ENCODE measurements at places on chromosomes 7 and 10.

DNA sequence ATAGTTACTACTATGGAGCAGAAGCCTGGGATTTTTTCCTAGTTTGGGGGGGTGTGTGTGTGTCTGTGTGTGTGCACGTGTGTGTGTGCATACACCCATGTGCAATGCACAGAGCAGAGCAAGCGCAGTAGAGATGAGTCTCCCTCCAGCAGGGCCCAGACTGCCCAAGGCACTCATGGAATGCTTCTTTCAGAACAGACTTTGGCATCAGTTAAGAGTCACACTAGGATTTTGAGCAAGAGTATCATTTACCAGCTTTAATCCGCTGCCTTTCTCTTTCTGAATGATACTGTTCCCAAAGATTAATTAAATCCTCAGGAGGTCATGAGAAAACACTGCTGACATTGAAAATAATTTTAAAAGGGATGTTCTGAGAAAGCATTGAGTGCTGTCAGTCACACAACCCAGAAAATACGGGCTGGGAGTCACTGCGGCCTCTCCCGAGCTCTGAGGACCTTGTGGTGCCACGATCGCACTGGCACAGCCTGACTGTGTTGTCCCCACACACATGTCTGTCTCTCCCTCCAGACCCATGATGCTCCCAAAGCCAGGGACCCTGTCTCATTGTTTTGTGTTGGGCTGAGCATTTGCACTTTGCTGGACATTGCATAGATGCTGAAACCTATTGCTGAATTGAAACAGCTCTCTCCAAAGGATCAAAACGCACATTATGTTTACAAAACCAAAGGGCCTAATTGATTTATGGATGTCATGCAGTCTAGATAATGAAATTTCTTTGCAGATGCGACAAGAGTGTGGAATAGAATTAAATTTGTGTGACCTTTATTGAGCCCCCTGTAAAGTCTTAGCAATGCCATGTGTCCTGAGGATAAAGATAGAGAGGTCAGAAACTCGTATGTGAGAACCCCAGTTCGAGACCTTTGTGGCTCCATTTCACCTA lies 54.7 kb upstream of the FIGNL1 start:
- DNase-seq, result no peak

DNA sequence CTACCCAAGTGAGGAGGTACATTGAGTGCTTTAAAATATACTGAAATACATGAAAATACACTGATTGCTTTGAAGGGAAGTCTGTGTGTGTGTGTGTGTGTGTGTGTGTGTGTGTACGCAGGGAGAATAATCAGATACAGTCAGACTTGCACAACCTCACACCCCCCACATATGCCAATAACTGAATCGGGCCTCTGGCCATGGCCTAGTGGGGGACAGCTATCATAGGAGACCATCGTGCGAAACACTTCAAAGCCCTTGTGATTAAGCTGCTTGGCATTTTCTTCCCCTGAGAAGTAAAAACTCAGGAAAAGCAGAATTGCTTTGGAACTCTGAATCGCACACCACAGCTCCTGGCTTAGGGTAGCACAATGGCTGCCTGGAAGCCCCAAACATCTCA lies 135.1 kb downstream of the C10orf105 start:
- DNase-seq, result no peak

- DNase-seq, result no peak
These were observed 24.8 kb downstream of the OR9A2 start for GRCh38 chr7:143002106-143002505.

- DNase-seq, result no peak
These were observed 61.6 kb downstream of the DENND11 start for GRCh38 chr7:141640239-141640840.

- DNase-seq, result no peak
These were observed 115.5 kb upstream of the GNAI1 start for GRCh38 chr7:80018941-80019808.

GRCh38 chr7:33909755-33910154 lies 4.4 kb downstream of the BMPER start:
- no peak for DNase-seq

DNA sequence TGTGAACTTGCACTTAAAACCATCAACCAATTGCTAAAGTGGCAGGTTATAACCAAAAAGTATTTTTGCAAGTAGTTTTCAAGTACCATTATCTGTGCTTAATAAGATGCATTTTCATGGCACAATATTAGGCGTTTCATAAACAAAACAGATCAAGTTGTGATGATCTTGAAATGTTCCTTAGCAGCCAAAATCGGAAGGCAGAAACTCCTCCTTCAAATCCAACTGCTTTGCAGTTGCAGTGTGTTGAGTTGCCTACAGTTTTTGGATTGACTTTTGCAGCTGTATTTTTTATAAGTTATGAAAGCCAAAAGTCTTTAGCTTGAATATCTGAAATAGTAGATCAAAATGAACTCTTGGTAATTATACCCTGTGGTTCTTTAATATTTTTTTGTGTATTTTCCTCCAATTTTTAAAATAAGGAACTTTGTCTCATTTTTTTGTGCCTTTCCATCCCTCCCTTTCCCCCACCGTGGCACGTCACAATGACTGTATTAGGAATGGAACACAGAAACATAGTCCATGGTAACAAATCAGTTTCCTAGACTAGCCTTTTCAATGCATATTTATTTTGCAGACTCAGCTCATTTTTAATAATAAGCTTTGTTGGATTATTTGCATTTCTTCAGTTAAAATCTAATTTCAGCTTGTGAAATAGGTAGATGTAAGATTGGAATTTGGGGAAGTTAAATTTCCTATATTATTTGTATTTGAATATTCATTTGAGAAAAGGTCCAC lies 80.8 kb downstream of the ADD3 start:
- no peak for DNase-seq

DNA sequence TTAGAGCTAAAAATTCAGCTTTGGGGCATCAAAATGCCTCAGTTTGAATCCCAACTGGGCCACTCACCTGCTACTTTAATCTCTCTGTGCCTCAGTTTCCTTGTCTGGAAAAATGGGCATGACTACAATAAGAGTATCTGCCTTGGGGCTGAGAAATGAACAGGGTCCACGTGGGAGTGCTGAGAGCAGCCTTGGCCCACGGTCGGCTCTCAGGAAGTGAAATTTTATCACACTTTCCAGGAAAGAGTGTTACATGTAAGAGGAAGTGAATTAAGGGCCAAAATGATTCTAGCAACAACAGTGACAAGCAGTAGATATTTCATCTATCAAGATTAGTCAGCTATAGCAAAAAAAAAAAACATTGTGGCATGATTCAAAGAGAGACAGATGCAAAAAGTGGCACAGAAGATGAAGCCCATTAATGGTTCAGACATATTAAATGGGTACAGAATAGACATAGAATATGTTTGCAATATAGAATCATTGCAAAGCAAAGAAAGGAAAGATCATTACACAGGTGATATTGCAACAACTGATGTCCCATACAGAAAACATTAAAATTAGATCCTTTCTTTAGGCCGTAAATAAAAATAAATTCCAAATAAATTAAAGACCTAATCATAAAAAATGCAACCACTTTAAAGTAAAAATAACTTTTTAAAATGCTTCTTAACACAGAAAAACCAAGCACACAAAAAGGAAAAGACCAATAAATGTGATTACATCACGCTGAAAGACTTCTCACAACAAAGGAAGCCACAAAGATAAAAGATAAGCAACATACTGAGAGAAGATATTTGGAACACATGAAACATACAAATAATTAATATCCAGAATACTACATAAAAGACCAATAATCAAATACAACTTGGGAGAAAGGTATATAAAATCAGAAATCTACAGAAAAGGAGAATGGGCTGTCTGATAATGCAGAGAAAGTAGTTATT lies 4.3 kb downstream of the TMEM273 start:
- no peak for DNase-seq

DNA sequence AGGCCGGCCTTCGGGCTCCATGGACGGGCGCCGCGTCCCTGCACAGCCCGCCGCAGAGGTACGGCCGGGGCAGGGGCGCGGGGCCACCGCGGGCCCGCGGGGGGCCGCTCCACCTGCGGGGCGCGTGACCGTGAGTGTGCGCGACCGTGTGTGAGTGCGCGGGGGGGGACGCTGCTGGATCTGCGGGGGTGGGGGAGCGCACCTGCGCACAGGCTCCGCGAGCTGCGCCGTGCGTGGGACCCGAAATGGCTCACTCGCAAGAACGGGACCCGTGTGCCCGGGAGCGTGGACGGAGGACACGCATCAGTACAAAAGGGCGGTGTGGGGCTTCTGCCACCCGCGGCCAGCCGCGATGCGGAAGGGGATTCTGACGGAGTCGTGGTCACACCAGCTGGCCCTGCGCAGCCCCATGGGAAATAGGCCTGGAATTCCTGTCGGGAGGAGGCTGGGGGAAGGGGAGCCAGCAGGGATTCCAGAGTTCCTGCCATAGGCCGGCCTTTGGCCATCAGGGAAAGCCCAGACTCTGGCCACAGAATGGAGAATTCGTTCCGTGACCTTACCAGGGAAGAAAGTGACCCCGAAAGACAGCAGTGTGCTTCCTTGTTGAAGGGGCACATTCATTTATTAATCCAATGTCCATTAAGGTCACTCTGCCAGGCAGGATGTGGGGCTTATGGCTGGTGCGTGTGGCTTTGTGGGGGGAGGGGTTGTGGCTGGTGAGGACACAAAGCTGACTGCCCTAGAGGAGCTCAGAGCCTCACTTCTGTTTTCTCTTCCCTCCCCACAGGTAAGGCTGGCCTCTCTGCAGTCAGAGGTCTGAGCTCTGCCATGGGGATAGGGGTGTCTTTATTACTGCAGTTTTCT lies 494 bp downstream of the REPIN1 start:
- DNase-seq, result peak; percentile 60

DNA sequence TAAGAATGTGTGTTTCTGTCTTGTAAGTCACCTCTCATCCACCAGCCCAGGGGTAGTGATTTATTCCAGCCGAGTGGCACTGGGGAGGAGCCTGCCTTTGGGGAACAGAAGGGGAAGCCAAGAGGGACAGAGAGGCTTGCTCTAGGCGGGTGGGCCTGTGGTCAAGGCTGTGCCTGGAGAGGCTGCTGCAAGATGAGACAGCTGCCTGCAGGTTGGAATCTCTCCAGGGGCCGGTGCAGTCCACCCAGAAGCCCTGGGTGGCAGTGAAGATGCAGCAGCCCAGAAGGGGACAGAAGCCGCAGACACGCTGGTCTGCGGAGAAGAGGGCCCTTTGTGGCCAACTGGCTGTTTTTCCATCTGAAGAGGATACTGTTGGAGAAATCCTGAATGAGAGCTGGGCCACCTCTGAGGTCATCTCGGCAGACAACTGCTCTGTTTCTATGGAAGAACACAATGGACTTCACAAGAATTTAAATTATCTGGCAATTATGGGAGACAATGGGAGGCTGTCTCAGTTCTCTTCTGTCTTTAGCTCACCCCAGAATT lies 175.7 kb downstream of the GFRA1 start:
- DNase-seq, result no peak

GRCh38 chr10:84012831-84013458 lies 126.4 kb upstream of the GHITM start:
- DNase-seq, result no peak

DNA sequence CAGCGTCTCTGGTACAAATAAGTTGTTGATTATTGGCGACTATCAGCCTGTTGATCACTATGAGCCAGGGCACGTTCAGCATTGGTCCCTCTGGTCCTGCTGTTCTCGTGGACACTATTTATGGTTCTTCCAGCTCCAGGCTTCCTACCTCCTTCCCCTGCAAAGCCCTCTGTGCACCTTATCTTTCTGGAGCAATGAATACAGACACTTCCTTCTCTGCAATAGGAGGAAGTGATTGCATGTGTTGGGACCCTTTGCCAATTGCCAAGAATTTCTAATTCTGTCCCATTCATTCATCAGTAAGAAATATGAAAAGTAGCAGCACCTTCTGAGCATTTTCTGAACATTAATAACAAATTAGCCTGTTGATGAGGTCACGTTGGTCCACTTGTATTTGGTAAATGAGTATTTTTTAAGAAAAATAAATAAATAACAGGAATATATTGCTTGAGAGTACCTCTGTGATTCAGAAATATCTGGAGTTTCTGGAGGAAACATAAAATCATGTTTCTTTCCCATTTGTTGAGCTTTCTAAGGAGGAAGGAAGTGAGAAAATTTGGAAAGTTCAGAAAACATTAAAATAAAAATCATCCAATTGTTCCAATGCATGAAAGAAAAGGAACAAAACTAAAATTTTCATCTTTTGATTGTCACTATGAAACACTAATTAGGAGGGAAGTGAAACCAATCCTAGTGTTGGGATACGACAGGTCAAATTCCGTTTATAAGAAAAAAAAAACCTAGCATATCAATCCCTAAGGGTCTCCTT lies 259.1 kb upstream of the KLF6 start:
- no peak for DNase-seq

- no peak for DNase-seq
These were observed 887.4 kb downstream of the REEP3 start for GRCh38 chr10:64408391-64409183.

DNA sequence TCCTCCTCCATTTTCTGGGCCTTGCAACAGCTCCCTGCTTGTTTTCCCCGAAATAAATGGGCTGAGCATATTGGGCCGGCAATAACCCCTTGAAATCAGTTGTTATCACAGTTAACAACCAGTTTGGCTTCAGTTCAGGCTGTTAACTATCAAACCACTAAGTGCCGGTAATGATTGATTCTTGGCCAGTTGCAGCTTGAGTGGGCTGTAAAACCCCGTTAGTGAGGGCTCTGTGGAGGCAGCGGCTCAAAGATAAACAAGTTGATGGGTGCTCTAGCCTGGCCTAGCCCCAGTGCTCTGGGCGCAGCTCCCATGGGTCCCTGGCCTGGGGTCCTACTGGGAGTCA lies 8.3 kb downstream of the FGF8 start:
- DNase-seq, result no peak

DNA sequence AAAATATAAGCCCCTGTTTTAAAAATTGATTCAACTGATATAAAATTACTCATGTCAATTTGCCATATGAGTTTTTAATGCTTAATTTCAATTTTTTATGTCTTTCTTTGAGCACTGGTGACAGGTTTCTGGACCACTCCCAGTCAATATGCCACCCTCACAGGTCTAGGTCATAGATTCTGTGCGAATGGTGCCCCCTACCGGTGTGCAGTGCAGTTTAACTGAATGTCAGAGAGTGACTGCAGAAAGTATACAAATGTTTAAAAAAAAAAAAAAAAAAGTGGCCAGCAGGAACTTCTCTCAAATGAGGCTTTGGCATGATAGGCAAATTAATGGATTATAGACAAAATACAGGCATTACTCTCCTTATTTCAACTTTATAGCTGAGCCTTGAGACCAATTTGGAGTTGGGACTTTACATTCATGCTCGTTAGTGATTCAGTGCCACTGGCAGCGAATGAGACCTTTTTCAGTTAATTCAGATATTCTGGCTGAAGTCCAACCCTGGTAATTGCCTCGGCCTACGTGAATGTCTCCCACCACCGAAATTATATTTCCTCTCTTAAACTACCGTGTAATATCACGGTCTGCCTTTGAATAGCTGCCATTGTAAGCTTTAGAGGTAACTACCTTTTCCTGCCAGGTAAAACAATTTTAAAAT lies 427.6 kb downstream of the PHTF2 start:
- DNase-seq, result no peak

DNA sequence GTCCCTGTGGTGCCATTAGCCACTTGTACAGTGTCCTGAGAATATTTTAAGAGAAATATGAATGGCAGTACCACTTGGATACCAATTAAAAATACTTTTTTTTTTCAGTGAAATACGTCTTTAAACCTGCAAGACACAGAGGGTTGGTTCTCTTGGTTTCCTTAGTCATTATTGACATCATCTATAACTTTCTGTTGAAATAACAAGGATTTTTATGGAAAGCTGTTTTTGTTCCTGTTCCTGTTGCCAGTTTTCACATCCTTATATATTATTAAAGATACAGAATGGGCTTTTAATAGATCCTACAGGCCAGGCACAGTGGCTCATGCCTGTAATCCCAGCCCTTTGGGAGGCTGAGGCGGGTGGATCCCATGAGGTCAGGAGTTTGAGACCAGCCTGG lies 579.9 kb downstream of the AUTS2 start:
- no peak for DNase-seq

GRCh38 chr7:148863324-148863723 lies 20.8 kb downstream of the EZH2 start:
- DNase-seq, result no peak

Data from activated T-helper 9 cell treated with anti-CD3 and anti-CD28 coated beads, Interleukin-2, amount 50 U/mL, for 16 hours (primary cell).